NCI-H187 treated with DMSO at 0.1 percent for 48 hours (cell line): ENCODE measurements at places on chromosomes 7 and 10.

- no peak for DNase-seq
These were observed 91.8 kb downstream of the COL28A1 start for GRCh38 chr7:7443806-7444350.

DNA sequence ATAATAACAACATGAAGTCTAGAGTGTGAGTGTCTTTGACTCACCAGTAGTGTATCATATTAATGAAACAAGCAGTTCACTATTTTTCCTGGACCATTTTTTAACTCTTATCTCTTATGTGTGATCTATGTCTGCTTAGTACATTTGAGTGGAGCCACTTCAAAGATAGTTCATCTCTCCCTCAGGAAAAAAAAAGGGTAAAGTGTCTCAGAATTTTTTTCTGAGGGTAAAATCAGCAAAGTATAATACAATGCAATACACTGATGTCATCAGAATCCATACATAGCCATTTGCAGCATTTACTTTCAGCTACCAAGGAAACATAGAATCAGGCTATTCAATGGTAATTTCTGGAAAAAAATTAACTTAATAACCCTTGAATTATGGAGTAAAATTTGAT is 706.7 kb downstream of the DNAJB9 start:
- no peak for DNase-seq

- no peak for DNase-seq
These were observed 95.2 kb upstream of the JCAD start for GRCh38 chr10:30154561-30154960.

- no peak for DNase-seq
These were observed 177.6 kb downstream of the PLXDC2 start for GRCh38 chr10:19993714-19994315.

DNA sequence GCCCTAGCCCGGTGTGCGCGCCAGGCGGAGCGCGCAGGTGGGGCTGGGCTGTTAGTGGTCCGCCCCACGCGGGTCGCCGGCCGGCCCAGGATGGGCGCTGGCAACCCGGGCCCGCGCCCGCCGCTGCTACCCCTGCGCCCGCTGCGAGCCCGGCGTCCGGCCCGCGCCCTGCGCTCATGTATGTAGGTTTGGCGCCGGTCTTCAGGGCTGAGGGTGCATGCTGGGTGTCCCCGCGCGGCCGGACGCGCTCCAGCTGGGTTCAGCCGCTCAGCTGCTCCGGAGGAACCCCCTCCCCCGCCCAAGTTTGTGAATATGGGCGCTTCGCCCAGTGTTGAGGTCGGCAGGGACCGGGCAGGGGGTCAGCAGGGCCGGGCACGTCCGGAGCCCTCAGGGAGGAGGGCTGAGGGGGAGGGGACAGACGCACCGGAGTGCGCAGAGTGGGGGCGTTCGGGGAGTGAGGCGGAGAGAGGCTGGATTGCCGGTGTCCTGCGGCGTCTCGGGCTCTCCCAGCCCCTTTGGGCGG is 559 bp downstream of the VWC2 start:
- no peak for DNase-seq

GRCh38 chr10:46236546-46236887 is 50.3 kb upstream of the ANTXRL start:
- DNase-seq, result no peak
